ENCODE measurements at places on chromosomes 13 and 19.

DNA sequence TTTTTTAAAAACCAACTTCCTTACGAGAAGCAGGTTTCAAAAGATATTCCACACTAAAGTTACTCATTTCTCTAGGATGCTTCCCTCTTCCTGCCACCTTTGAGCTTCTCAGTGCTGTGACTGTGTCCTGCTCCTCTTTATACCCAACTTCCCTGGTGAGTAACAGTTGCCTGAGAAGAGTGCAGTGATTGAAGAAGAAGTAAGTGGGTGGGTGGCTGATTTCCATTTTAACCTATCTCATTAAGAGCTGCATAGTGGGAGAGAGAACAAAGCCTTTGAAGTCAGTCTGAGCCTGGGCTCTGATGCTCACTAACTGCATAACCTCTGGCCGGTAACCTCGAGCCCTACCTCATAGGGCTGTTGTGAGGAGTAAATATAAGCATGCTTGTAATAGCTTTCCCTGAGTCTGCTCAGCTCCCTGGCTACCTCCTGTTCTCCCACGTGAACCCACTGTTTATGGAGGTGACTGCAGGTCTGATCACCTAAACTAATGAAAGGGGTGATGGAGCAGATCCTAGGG lies 977.3 kb downstream of the UQCRFS1 start:
- no peak for DNase-seq

- no peak for DNase-seq
Measured at GRCh38 chr13:89310943-89311672, 1639.9 kb downstream of the SLITRK5 start.

GRCh38 chr19:33300009-33300893 lies 2.1 kb downstream of the CEBPA start:
- DNase-seq, result no peak

GRCh38 chr13:23793711-23794110 lies 95.5 kb downstream of the MIPEP start:
- DNase-seq, result no peak
